ENCODE measurements at places on chromosomes 6 and 20.

DNA sequence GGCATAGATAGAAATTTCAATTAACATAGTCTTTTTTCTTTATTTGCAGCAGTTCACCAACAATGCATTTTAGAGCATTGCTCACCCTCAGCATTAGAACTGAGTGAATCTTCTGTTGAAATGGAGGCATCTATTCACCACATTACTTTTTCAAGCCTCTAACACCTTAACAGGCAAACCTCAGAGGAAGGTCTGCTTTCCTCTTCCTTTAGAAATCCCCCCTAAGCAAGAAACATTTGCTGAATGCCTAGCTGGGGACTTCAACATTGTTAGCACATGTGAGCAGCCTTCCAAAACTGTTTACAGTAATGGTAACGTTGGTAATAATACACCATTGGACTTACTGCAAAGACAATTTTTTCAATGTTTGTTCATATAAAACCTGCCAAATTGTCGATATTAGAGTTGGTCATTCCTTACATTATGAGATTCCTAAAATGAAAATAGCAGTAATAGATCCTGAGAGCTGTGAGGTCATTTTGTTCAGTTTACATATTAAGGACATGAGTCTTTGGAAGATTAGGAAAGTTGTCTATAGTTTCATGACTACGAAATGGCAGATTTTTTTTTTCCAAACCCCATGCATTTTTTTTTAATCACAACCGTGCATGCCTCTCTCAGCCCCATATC lies 20.6 kb upstream of the AKIRIN2 start:
- H3K36me3 ChIP-seq = no peaks in the 10 kb centered on the region
- H3K4me3 ChIP-seq = no peak overlapping the region
- no peak overlapping the region for H3K27ac ChIP-seq

- H3K4me3 ChIP-seq = no peak overlapping the region
- no peaks in the 10 kb centered on the region for H3K27me3 ChIP-seq
- H3K27ac ChIP-seq = no peak overlapping the region
Observed at GRCh38 chr6:40715570-40716403, 128.6 kb upstream of the LRFN2 start.

- peaks cover 2% of the 10 kb centered on the region for H3K4me1 ChIP-seq
- peaks cover 24% of the 10 kb centered on the region for H3K27me3 ChIP-seq
- H3K36me3 ChIP-seq = no peaks in the 10 kb centered on the region
- no peak overlapping the region for H3K4me3 ChIP-seq
Observed at GRCh38 chr6:138155443-138155842, 6.3 kb upstream of the ARFGEF3 start.

DNA sequence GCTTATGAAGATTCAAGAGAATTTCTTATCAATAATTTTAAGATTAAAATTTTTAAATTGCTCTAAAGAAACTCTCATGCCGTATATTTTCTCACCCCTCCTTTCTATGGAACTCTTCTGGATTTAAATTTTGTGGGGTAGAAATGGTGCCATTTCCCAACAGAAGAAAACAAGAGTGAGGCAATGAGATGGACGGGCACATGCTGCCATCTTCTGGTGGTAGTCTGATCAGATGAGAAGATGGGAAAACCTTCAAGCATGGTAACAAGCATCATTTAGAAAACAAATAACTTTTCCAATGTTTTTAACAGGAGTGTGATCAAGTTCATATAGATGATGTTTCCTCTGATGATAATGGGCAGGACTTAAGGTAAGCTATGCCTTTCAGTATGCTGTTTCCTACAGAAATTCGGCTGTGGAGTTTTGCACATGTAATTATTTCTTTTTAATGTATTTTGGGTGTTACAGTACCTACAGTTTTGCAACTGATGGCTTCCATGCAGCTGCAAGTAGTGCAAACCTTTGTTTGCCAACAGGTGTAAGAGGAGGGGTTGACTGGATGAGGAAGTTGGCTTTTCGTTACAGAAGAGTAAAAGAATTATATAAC lies 271.4 kb downstream of the EYA4 start:
- no peak overlapping the region for H3K4me3 ChIP-seq
- peak; percentile 64 for DNase-seq
- H3K36me3 ChIP-seq = no peaks in the 10 kb centered on the region
- H3K27ac ChIP-seq = no peak overlapping the region
- H3K27me3 ChIP-seq = no peaks in the 10 kb centered on the region

DNA sequence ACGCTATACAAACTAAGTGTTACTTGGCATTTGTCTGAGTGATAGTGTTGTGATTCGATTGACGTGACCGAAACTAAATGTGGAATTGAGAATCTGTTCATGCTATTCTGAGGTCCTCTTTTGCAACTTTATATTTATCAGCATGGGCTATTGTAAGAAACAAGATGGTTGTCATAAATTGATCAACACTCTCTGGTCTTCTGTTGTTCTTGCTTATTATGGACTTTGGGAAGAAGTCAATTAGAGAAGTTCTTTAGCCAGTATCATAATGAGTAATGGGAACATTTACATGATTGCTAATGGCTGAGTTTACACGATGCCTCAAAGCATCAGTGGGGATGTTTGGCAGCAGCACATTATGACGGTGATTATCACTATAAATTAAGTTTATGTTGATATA lies 195.0 kb downstream of the CD83 start:
- H3K27ac ChIP-seq = no peak overlapping the region
- no peaks in the 10 kb centered on the region for H3K36me3 ChIP-seq
- no peak overlapping the region for H3K4me3 ChIP-seq
- H3K4me1 ChIP-seq = peaks cover 3% of the 10 kb centered on the region
- DNase-seq = no peak

DNA sequence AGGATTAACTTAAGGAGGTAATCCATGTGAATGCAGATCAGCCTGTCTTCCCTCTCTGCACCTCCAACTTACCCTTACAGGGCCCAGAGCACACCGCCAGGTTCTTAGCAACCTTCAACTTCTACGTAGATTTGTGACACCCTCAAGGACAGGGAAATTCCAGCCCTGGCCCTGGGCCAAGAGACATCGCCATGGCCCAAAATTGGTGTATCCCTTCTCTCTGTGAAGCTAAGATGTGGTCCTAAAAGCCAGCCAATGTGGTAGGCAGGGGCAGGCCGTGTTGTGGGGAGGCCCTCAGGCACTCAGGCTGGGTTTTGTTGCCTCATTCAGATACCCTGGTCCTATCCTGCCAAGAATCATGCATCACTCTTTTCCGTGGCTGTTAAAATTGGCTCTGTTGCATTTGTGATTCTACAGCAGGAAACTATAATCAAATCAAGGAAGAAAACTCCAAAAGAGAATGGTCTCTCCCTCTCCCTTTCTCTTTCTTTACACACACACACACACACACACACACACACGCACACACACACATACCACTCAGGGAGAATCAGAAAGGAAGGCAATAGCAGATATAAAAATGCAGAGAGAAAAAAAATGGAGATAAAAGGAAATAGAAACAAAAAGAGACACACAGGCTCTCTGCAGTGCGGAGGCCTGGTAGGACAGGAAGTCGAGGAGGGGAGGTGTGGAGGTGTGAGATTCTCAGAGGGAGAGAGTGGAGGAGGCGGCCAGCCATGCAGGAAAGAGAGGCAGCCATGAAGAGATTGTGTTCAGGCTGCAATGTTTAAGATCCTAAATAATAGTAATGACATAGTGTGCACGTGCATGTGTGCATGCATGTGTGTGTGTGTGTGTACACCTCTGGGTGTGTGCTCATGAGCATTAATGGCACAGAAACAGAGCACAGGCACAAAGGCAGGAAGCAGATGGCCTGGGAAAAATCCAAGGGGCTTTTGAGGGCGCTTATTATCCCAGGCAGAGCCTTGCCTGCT lies 201.8 kb upstream of the LRFN2 start:
- DNase-seq = no peak
- H3K4me3 ChIP-seq = no peak overlapping the region
- no peaks in the 10 kb centered on the region for H3K36me3 ChIP-seq
- no peak overlapping the region for H3K27ac ChIP-seq
- H3K27me3 ChIP-seq = no peaks in the 10 kb centered on the region
- no peaks in the 10 kb centered on the region for H3K4me1 ChIP-seq

DNA sequence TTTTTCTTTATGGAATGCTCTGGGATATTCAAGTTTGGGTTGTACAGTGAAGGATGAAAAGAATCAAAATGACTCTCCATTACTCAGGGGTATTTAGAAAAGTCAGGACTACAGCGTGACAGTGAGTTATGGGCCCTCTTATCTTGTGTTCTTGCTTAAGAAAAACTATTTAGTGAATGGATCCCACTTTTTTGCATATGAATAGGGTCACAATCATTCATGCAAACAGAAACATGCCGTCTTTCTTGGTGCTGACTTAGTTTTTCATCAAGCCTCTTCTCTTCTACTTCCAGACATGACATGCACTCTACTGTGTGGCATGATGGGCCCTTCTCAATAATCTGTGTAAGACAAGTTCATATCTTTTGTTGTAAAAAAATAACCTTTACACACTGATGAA lies 488.4 kb upstream of the MMS22L start:
- no peak for DNase-seq
- no peaks in the 10 kb centered on the region for H3K36me3 ChIP-seq
- H3K4me3 ChIP-seq = no peak overlapping the region

GRCh38 chr6:97524811-97525210 lies 241.8 kb upstream of the MMS22L start:
- DNase-seq = peak; percentile 33
- peak overlapping the region; percentile 41 for H3K27ac ChIP-seq
- H3K27me3 ChIP-seq = no peaks in the 10 kb centered on the region
- no peaks in the 10 kb centered on the region for H3K36me3 ChIP-seq
- H3K4me3 ChIP-seq = peak overlapping the region; percentile 10

GRCh38 chr6:34580707-34581560 lies 24.8 kb upstream of the SPDEF start:
- no peak for DNase-seq
- no peak overlapping the region for H3K4me3 ChIP-seq
- peaks cover 4% of the 10 kb centered on the region for H3K36me3 ChIP-seq
- peaks cover 7% of the 10 kb centered on the region for H3K4me1 ChIP-seq
- H3K27me3 ChIP-seq = no peaks in the 10 kb centered on the region
